Airway epithelial cell (primary cell): ENCODE measurements at places on chromosomes 11 and 22. TPM values are rescaled to one million over a fixed set of nuclear protein-coding genes. Genes with fewer than 3 reads are reported as not detected.

Gene FOLR1
- total RNA-seq = 0.63 TPM in 1 of 2 replicates, not detected in the other

Gene DAGLA
- total RNA-seq = 0.09 and 0.56 TPM in 2 replicates

Gene CNTF
- 0.23 and 0.92 TPM in 2 replicates for total RNA-seq

Gene OPCML
- total RNA-seq = not detected in 2 replicates

Gene SLC17A6
- not detected in 2 replicates for total RNA-seq

Gene SMIM38
- total RNA-seq = not detected in 2 replicates

Gene APLNR
- not detected in 2 replicates for total RNA-seq

Gene LIF
- total RNA-seq = 1.3 and 2.5 TPM in 2 replicates

Gene SAA2
- 4.7 and 11.7 TPM in 2 replicates for total RNA-seq

Gene IGLL1
- total RNA-seq = not detected in 2 replicates

Gene TSGA10IP
- not detected in 2 replicates for total RNA-seq

Gene MGAT3
- total RNA-seq = 0.37 and 0.85 TPM in 2 replicates

Gene GPR83
- total RNA-seq = 0.07 TPM in 1 of 2 replicates, not detected in the other

Gene TCN2
- 3.0 and 4.4 TPM in 2 replicates for total RNA-seq

Gene KLHDC7B
- not detected in 2 replicates for total RNA-seq

Gene ATG16L2
- total RNA-seq = 6.2 and 9.6 TPM in 2 replicates

Gene CD3D
- not detected in 2 replicates for total RNA-seq

Gene NAALADL1
- 2.0 and 7.1 TPM in 2 replicates for total RNA-seq

Gene BCO2
- 0.28 TPM in 1 of 2 replicates, not detected in the other for total RNA-seq

Gene KRTAP5-7
- total RNA-seq = not detected in 2 replicates

Gene C11orf91
- total RNA-seq = not detected in 2 replicates

Gene FREY1
- total RNA-seq = 0.21 and 0.23 TPM in 2 replicates

Gene TEX12
- total RNA-seq = 0.28 TPM in 1 of 2 replicates, not detected in the other

Gene MS4A3
- not detected in 2 replicates for total RNA-seq

Gene RIBC2
- total RNA-seq = 0.42 and 0.46 TPM in 2 replicates

Gene TRIM49
- not detected in 2 replicates for total RNA-seq

Gene MCHR1
- 0.07 TPM in 1 of 2 replicates, not detected in the other for total RNA-seq

Gene CD3G
- not detected in 2 replicates for total RNA-seq

Gene FZD4
- total RNA-seq = 0.33 and 0.92 TPM in 2 replicates

Gene OR5J2
- total RNA-seq = not detected in 2 replicates

Gene OR2AG2
- total RNA-seq = 0.07 TPM in 1 of 2 replicates, not detected in the other

Gene NRIP3
- total RNA-seq = 1.8 and 2.5 TPM in 2 replicates

Gene TRIM48
- not detected in 2 replicates for total RNA-seq

Gene FDX1
- total RNA-seq = 13.6 and 15.4 TPM in 2 replicates

Gene TRPM5
- total RNA-seq = not detected in 2 replicates
